ENCODE measurements at places on chromosomes 1 and 21.

GRCh38 chr1:221327954-221328353, 413.9 kb downstream of the DUSP10 start:
- DNase-seq: no peak

GRCh38 chr1:119275145-119276134, 93.1 kb upstream of the HAO2 start:
- no peak for DNase-seq

DNA sequence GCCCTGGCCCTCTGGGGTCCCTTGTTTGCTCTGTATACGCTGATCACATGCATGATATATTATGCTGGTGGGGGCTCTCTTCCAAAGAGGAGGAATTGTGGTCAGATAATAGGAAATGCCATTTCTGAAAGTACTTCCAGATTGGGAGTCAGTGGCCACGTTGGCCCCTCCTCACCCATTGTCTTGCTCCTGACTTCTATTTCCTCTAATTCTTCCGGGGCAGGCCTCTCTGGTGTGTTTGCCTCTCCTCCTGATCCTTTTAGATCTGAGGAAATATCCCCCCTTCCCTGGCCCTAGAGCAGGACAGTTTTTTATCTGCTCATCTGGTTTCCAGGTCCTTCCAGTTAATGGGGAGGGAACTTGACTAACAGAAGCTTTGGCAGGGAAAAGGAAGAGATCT, 2.9 kb downstream of the VANGL2 start:
- no peak for DNase-seq

- no peak for DNase-seq
These were observed 16.7 kb downstream of the COL8A2 start for GRCh38 chr1:36108314-36108713.

DNA sequence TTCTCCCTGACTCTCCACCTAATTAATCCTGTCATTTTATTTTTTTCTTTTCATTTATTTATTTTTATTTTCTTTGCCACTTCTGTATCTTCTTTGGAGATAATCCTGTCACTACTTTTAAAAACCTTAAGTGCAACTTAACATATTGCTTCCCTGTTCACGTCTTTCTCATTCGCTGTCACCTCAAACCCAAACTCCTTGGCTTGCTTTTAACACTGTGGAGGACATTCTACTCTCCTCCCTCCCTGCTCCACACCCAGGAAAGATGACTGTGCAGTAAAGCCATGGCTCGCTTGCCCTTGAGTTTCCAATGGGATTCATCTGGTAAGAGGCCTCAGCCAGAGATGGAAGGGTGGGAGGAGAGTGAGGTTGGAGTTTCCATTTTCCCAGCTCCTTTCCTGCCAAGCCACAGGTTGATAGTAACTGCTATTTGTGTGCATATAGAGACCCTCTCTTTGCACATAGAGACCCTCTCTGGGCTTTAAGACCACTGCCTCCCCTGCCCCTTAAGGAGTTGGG, 6.4 kb upstream of the BRWD1 start:
- no peak for DNase-seq

GRCh38 chr1:230852959-230853358, 15.4 kb downstream of the C1orf198 start:
- no peak for DNase-seq

DNA sequence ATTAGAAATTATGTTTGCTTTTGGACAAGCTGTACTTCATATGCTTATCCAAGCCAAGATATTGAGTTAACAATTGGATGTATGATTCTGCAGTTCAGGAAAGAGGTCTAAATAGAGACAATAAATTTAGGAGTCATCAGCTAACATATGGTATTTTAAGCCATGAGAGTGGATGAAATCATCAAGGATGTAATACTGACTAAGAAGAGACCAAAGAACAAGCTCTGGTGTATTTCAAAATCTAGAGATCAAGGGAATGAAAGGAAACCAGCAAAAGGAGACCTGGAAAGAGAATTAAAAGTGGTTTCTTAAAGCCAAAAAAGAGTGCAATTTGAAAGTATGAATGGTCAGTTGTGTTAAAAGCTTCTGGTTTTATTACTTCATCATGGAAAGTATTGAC, 183.6 kb upstream of the BEND5 start:
- DNase-seq: no peak

DNA sequence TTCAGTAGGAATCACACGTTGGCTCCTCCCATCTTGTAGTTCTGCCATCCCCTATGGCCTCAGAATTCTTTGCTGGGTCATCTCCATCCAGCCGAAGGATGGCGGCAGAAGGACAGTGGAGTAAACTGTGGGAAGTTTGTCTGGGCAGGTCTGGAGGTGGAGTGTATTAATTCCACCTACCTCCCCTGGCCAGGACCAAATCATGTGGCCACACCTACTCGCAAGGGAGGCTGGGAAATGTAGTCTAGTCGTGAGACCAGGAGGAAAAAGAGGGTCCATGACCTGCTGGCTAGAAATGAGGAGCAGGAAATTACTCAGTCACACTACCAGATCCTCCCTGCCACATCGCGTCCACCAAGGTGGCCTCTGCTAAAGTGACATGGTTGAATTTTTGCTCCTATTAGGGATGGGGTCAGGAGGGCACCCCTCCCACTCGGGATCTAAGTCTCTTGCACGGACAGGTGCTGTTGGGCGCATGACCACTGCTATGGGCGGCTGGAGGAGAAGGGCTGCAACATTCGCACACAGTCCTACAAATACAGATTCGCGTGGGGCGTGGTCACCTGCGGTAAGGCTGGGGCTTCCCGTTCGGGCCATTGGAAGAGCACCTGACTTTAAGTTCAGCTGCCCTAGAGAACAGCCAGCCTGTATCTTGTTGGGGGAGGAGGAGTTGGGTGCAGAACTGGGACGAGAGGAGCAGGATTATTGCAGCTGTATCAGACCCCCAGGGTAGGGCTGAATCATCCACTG, 19.5 kb downstream of the PLA2G5 start:
- no peak for DNase-seq

DNA sequence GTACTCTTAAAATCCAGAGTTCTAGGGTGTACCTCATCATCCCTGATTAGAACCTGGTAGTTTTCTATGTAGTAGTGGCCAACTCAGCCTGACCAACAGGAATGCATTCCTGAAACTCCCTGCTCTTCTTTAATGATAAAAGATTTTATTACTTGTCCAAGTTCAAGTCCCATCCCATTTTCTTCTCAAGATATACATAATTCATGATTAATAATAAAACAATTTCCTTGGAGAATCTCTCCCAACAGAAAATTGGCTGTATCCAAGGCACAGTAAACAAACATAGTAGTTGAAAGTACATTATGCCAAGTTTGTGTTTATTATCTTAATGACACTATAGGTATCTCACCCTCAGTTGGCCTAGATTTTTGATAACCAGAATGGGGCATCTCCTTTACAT, 714.1 kb upstream of the ADAMTS5 start:
- no peak for DNase-seq

DNA sequence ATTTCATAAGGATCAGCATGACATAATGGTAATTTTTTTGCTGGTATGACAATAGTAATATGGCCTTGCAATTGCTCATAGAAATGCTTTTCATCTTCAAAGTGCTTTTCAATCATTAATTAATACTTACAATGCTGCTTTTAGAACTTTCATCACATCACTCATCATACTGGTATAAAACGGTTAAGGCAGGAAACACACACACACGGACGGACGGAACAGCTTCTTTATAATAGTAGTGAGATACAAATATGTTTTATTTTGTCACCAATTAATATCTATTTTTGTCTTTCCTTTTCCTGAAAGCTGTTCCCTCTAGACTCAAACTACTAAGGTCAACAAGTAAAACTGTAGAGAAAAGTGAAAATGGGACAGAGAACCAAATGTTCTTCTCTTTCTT, 353.9 kb upstream of the PKN2 start:
- DNase-seq: no peak

- no peak for DNase-seq
These were observed 285.4 kb downstream of the SMYD3 start for GRCh38 chr1:246221485-246222255.

DNA sequence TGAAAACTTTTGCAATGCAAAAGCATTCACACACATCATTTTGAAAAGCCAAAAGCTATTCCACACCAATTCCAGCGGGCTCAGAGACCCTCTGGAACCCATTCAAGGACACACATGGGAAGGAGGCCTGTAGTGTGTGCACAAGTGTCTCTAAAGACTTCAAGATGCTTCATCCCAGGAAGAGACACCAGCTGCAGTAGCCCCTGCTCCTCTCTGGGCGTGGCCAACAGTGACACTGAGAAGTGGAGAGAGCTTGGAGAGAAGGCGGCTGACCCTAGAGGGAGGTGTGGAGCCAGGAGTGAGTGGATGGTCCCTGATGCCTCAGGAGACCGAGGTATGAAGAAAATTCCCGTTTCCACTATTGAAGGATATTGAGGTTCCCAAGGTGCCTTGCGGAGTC, 14.9 kb upstream of the TNNI1 start:
- no peak for DNase-seq

- DNase-seq: no peak
These were observed 13.8 kb downstream of the UBE4B start for GRCh38 chr1:10046356-10047085.
